A172 (cell line): ENCODE measurements at places on chromosomes 2 and 18.
A peak's percentile ranks its signal among the peaks of the same experiment; 100 is the strongest.

GRCh38 chr2:25324905-25325592 lies 16.7 kb downstream of the DNMT3A start:
- peak; percentile 77 for DNase-seq

- no peak for DNase-seq
Measured at GRCh38 chr2:151354807-151355206, 2.6 kb upstream of the TNFAIP6 start.

- DNase-seq, result no peak
Measured at GRCh38 chr2:198312596-198313483, 508.4 kb downstream of the PLCL1 start.

DNA sequence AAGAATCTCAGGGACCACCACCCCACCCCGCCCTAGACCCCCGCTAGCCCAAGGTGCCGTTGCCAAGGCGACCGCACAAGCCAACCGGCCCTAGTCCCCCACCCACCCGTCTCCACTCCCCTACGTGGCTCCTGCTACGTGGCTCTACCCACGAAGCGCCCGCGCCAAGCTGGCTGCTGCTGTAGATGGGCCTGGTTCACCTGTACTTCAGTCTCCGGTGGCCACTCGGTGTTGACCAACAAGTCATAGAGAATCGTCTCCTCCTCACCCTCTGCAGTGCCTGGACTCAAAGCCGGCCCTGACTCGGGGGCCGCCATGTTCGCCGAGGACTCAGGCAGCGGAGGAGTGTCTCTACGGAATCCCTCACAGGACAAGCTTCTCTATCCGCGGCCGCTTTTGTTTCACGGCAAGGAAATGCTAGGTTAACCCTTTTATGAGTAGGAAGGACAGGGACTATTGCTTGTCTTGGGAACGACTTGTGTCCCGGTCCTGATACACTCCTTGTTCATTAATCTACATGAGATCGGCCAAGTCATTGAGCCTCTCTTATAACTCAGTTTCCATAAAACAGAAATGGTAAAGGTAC lies at the start of gene NBAS:
Gene NBAS, minus strand, starts transcription at position 347 of the 586 bp plus-strand sequence. Its CDS starts 30 bp downstream, at position 317.
- peak; percentile 83 for DNase-seq

- DNase-seq, result peak; percentile 38
Measured at GRCh38 chr2:241218131-241219029, 29.9 kb downstream of the ANO7 start.

DNA sequence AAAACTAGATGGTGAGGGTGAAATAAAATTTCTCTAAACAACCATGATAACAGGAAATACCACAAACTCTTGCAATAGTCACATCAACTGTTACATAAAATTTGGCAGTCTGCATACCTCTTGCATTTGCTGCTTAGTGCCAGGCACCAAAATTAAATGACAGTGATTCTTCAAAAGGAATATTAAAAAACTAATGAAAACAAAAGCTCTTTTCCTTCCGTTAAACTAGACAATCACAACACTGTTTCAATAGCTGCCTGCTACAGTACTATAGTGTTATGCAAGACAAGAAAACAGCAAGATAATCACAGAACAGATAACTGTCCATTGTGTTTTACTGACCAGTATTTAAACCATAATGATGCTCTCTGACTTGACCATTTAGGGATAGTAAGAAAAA lies 239.0 kb upstream of the SMAD7 start:
- DNase-seq, result no peak

DNA sequence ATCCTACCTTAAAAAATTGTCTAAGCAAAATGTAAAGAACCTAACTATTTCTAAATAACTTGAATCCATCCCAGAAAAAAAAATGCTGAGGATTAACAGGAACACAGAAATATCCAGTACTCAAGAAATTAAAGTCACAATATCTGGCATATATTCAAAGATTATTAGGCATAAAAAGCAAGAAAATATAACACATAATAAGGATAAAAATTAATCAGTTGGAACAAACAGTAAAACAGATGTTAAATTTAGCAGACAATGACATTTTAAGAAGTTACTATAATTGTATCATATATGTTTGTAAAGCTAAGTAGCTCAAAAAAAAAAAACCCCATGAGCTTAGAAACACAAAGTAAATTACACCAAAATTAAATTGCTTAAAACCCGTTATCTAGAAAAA lies 427.4 kb upstream of the GYPC start:
- no peak for DNase-seq

- DNase-seq, result no peak
Measured at GRCh38 chr18:7686278-7686677, 119.2 kb downstream of the PTPRM start.

DNA sequence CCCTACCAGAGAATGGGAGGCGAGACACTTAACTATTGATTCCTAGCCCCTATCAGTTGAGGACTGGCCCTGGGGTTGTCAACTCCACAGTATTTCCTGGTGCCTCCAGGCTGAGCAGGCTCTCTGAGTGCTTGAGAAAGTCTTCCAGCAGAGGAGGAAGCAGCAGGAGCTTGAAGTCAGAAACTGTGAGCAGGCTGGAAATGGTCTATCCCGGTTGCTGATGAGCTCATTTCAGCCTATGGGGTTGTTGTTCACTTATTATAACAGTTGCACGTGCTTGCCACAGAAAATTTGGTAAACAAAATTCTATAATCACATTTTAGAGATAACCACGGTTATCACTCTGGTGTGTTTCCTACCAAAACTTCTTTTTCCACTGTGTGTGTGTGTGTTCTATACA lies 254.7 kb upstream of the THUMPD2 start:
- peak; percentile 8 for DNase-seq

GRCh38 chr2:19706332-19706731 lies 195.5 kb downstream of the TTC32 start:
- DNase-seq, result no peak

GRCh38 chr2:66228128-66228547 lies 206.8 kb upstream of the MEIS1 start:
- no peak for DNase-seq

DNA sequence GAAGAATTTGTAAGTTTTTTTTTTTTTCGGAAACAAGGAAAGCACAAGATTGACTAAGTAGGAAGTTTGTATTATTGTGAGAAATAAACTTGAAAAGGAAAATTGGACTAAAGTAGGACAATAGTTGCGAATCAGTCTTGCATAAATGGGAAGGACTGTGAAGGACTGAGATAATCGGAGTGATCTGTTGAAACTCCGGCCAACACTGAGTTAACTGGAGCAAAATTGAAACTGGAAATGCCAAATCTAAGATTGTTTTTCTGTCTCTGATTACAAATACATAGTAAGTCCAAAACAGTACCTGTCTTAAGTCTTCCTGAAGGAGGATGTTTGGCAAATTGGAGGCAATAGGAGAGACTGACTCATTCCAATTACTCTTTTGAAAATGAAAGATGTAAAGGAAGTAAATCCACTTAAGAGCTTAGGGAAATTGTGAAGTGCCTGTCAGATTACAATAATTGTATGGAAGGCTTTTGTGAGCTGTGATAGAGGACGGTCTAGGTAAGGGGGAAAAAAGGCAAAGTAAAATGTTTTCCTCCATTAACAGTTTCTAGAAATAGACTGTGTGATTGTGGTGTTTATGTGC lies 204.9 kb upstream of the CYRIA start:
- no peak for DNase-seq

GRCh38 chr2:210540900-210541289 lies 15.5 kb upstream of the CPS1 start:
- DNase-seq, result no peak

- DNase-seq, result peak; percentile 80
Measured at GRCh38 chr2:195575879-195576401, 81.1 kb upstream of the SLC39A10 start.

DNA sequence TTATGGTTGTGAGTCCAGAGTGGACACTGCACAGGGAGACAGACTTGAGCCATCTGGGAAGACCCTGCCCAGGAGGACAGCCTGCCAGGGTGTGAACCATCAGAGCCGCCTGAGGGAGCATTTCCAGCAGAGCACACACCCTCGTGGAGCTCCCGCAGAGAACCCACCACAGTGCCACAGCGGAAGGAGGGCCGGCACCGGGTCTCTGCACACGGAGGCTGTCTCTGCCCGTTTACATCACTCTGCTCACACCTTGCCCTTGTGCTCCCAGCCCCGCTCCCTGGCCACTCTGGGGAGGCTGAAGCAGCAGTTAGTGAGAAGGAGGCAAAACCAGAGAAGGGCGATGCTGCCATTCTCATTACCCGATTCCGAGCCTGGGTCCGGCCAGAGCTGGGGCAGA lies 161.9 kb downstream of the KLHL29 start:
- no peak for DNase-seq

DNA sequence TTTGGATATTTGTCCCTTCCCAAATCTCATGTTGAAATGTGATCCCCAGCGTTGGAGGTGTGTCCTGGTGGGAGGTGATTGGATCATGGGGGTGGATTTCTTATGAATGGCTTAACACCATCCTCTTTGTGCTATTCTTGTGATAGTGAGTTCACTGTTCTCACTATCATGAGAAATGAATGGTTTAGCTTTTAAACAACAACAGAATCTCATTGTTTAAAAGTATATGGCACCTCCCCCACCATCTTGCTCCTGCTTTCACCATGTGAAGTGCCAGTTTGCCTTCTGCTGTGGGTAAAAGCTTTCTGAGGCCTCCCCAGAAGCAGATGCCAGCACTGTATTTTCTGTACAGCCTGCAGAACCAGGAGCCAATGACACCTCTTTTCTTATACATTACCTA lies 38.1 kb downstream of the KIAA1328 start:
- no peak for DNase-seq

DNA sequence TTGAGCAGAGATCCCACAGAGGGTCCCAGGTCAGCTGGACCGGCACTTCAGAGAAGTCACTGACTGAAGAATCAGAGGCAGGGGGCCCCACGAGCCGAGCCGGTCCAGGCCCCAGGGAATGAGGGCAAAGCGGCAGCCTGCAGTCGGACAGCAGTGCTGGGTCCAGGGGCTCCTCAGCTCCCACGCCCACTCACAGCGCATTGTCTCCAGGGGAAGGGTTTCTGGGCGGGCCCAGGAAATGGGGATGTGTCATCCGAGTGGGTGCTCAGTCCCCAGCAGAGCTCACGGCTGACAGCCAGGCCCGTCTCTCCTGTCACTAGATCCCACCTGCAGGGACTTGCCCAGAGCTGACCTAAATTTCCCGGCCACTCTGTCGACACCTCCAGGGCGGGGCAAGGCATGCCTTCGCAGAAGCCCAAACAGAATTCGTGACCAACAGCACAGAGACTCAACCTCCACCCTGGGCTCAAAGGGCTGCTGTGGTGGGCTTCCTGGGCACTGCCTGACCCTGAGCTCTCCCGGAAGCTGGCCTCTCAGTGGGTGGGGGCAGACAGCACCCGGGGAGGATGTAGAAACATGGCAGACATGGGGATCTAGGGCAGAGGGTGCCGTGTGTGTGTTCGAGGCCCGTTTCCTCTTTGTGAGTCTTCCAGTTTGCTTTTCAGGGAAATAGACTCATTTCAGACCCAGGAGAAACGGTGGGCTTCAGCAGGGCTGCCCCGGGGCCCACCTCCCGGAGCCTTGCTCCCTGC lies 42.1 kb upstream of the TAF1B start:
- DNase-seq, result peak; percentile 66

GRCh38 chr18:50074404-50074803 lies 120.5 kb downstream of the MYO5B start:
- DNase-seq, result no peak

GRCh38 chr2:217091531-217091930 lies 231.7 kb upstream of the TNP1 start:
- no peak for DNase-seq

DNA sequence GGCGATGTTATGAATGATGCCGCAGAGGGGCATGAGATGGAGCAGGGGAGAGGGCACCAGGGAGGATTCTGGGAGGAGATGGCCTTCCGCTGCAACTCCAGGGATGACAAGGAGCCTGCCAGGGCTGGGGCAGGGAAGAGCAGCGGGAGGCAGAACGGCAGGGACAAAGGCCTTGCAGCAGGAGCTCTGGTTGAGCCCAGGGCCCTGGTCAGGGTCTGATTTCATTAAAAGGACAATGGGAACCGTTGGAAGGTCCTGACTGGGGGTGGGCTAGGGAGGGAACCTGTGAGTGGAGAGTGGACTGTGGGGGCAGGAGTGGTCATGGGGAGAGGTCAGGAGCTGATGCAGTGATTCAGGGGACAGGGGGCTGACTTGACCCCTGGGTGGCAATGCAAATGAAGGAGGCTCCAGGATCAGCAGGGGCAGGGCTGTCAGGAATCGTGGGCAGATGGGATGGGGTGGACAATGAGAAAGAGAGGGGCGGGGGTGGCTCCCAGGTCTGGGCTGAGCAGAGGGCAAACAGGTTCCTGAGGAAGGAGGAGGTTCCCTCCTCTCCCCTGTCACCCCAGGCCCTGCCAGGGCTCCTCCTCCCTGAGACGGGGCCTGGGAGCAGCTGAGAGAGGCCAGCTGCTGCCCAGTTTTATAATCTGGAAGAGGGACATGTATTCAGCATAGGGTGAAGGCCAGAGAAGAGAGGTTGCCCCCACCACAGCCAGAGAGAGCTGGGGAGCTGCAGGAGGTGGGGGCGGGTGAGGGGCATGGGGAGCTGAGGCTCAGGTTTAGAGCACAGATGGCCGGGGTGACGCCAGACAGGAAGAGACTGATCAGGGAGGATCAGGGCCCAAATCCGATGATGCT lies 7.3 kb upstream of the DUSP2 start:
- no peak for DNase-seq
